ENCODE measurements at places on chromosomes 6 and 20. TPM values are rescaled to one million over a fixed set of nuclear protein-coding genes. Genes with fewer than 3 reads are reported as not detected.
A peak's percentile ranks its signal among the peaks of the same experiment; 100 is the strongest.

GRCh38 chr20:46708172-46708860 is 1.1 kb upstream of the SLC2A10 start:
- DNase-seq, result no peak

GRCh38 chr20:43028470-43028869 is 161.2 kb downstream of the PTPRT start:
- no peak for DNase-seq

- DNase-seq, result peak; percentile 77
Observed at GRCh38 chr6:129500958-129501739, 208.8 kb downstream of the ARHGAP18 start.

GRCh38 chr6:24749297-24749696 is 25.4 kb upstream of the GMNN start:
- DNase-seq, result no peak

Gene BMP6
- 1.1 TPM for polyA plus RNA-seq

- DNase-seq, result no peak
Observed at GRCh38 chr6:1267057-1267732, 44.7 kb upstream of the FOXQ1 start.

Gene GNAS-AS1
- 2.5 TPM for polyA plus RNA-seq

Gene FAM135A
- polyA plus RNA-seq, result 20.1 TPM

- DNase-seq, result peak; percentile 58
Observed at GRCh38 chr20:17543531-17544131, 12.5 kb upstream of the BFSP1 start.

DNA sequence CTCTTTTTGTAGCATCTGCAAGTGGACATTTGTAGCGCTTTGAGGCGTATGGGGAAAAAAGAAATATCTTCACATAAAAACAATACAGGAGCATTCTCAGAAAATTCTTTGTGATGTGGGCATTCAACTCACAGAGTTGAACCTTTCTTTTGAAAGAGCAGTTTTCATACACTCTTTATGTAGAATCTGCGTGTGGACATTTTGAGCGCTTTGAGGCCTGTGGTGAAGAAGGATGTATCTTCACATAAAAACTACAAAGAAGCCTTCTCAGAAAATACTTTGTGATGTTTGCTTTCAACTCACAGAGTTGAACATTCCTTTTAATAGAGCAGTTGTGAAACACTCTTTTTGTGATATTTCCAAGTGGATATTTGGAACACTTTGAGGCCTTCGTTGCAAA is 598.4 kb upstream of the ZNF337 start:
- no peak for DNase-seq

Gene SLCO4A1
- polyA plus RNA-seq, result 0.26 TPM

DNA sequence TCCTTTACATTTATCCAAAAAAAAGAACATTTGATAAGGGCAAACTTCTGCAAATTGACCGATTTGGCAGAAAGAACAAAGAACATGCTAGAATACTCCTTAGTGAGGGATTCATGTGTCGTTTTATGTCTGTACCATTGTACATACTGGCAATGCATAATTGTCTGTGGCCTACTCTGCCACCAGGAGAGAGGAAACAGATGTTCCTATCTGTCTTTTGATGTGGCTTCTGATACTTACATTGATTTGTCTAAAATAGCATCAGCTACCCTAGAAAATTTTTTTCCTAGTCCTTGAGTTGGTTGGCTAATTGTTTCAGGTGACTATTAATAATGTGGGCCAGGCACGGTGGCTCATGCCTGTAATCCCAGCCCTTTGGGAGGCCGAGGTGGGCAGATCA is 654.1 kb downstream of the KIF16B start:
- DNase-seq, result no peak

DNA sequence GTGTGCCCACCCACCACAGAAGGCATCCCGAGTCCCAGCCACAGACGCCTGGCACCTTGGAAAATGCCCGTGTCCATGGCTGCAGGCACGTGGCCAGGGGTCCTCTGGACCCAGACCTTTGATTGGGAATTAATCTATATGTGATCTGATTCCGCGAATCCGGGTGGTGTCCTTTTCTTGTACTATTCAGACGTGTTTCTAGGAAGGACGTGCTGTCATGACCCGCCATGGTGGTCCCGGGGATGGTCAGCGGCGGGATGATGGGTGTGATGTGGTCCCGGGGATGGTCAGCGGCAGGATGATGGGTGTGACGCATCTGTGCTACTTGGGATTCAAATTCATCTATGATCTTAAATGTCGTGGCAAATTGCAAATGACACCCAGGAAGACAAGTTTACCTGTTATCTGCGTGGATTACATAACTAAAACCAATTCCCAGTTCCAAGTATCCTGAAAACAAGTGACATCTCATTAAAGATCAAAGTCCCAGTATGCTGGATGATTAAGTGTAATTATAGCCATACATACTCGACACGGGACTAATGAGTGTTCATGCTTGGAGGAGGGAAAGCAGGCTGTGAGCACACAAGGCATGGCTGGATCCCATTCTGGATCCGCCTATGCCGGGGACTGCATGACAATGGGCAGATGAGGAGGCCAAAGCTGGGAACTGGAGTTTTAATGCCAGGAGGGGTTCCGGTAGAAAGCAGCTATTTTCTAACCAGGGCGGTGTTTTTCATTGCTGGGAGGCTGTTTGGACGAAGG is 256.5 kb downstream of the TAF4 start:
- no peak for DNase-seq

- peak; percentile 62 for DNase-seq
Observed at GRCh38 chr6:121430514-121431460, 4.7 kb upstream of the GJA1 start.

GRCh38 chr6:37242429-37243052 is 15.0 kb upstream of the TBC1D22B start:
- no peak for DNase-seq

- DNase-seq, result no peak
Observed at GRCh38 chr6:31083742-31084354, 28.5 kb downstream of the C6orf15 start.

DNA sequence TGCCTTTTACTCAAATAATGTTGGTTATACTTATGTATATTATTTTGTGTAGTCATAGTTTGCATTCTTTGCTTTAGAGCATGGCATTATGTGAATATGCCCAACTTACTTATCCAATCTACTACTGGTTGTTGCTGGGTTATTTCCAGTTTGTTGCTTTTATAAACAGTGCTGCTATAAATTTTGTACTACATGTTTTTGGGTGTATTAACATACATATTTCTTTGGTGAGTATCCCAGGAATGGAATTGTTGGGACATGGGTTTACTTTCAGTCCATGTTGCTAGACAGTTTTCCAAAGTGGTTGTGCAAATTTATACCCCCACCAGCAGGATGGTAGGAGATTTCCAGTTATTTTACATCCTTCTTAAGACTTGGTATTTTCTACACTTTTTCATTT is 157.1 kb upstream of the THEMIS start:
- DNase-seq, result no peak

DNA sequence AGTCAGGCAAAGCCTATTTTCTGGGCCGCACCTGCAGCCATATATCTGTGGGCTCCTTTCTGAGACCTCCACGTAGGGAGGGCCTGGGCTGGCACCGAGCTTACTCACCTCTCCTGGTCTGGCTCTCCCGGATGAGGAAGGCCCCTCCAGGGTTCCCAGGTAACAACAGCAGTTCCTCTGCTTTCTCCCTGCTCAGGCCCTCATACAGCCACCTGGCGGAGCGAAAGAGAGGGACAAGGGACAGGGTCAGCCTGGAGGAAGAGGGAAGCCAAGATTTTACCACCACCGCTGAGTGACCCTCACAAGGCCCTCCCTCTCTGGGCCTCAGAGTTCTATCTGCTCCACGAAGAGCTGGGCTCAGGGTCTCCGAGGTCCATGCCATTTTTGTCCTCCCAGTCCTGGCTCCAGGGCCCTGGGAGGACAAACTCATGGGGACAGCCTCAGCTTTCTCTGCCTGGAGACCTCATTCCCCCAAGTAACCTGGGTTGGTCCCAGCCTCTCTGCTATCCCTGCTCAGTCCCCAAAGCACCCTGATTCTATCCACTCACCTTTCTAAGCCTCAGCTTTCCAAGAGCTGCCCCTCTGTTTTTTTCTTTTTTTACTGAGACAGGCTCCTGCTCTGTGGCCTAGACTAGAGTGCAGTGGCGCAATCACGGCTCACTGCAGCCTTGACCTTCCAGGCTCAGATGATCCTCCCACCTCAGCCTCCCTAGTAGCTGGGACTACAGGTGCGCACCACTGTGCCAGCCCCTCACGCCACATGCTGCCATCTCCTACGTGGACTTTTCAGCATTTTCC is 13.3 kb downstream of the SLA2 start:
- no peak for DNase-seq

- no peak for DNase-seq
Observed at GRCh38 chr20:4665591-4665990, 56.1 kb upstream of the PRND start.

DNA sequence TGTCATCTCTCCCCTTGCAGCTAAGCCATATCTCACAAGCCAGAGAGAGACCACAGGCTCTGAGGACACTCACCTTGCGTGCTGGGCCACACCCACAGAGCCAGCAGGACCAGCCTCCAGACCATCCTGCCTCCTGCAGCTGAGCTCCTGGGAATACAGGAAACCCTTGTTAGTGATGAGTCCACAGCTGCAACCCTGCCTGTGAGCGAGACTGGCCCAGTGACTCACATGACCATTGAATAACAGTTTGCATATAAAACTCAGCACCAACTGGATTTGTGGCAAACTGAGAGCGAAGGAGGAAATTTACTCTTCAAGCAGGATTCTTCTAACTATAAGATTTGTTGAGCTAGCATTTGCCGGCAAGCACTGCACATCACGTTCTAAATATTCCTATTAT is 3.0 kb downstream of the THBS2 start:
- no peak for DNase-seq

- DNase-seq, result peak; percentile 23
Observed at GRCh38 chr6:133240511-133241085, 559 bp upstream of the EYA4 start.

GRCh38 chr6:145368075-145368474 is 367.2 kb downstream of the EPM2A start:
- DNase-seq, result peak; percentile 19

GRCh38 chr6:158231551-158232315 is 63.6 kb downstream of the GTF2H5 start:
- DNase-seq, result peak; percentile 61

Gene RAMACL
- polyA plus RNA-seq, result 0.46 TPM

Gene TNXB
- 125 TPM for polyA plus RNA-seq

- no peak for DNase-seq
Observed at GRCh38 chr6:50718566-50718965, 5.2 kb downstream of the TFAP2D start.

GRCh38 chr20:9594284-9594875 is 80.0 kb downstream of the LAMP5 start:
- DNase-seq, result no peak

- DNase-seq, result no peak
Observed at GRCh38 chr20:45861221-45862075, 4.0 kb downstream of the ZSWIM3 start.

DNA sequence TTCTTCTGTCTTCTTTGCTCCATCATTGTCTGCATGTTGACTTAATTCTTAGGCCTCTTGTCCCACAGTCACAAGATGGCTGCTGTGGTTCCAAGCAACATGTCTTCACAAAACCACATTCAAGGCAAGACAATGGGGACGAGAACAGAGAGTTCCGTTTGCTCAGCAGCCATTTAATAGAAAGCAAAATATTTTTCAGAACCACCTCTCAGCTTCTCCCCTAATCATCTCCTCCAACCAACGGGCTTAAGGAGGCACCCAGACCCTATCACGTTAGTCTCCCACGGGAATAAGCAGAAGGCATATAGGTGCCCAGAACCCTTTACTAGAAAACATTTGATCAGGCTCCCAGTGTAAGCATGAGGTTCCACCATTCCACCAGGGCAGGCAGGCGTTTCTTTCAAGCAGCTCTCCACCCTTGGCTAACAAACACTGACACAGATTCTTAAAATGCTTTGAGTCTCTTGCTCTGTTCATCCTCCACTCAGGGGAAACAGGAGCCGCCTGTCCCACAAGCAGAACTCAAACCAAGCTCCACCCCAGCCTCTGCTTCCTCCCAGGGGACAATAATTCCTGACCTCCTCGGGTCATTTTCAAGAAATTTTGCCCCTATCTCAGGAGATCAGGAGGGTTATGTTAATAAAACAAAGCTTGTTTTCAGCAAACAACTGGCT is 19.0 kb downstream of the BMP7 start:
- DNase-seq, result no peak

DNA sequence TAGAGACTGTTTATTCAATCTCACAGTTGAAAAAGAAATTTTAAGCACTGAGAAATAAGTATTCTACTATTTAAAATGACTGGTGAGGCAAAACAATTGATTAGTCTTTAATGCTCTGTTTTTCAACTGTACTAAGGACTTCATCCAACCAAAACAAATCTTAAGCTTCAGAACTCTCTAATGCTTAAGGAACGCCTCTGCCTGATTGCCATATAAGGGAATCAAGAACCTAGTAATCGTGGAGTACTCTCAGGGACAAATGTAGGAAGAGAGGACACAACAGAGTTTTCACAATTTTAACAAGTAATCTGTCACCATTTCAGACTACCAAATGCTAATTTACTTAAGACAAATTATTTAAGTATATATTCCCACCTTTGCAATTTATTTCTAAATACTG is 16.1 kb downstream of the FBXO30 start:
- DNase-seq, result no peak

GRCh38 chr20:32263398-32263954 is 14.0 kb upstream of the KIF3B start:
- no peak for DNase-seq

Gene KCTD20
- 38.9 TPM for polyA plus RNA-seq

GRCh38 chr6:151847064-151847463 is 39.6 kb downstream of the ESR1 start:
- peak; percentile 40 for DNase-seq

GRCh38 chr6:35757456-35758123 is 18.8 kb upstream of the CLPSL2 start:
- no peak for DNase-seq

Gene MLIP
- 80.6 TPM for polyA plus RNA-seq

Gene HRH3
- polyA plus RNA-seq, result 2.2 TPM

Gene AGER
- 6.7 TPM for polyA plus RNA-seq

Gene NPEPL1
- 42.6 TPM for polyA plus RNA-seq

GRCh38 chr6:11961923-11962322 is 50.2 kb upstream of the HIVEP1 start:
- no peak for DNase-seq

GRCh38 chr20:15265581-15266309 is 928.3 kb upstream of the FLRT3 start:
- DNase-seq, result peak; percentile 2

Gene C6orf15
- polyA plus RNA-seq, result not detected

- no peak for DNase-seq
Observed at GRCh38 chr6:162970246-162970645, 242.5 kb downstream of the PACRG start.

Gene C20orf202
- polyA plus RNA-seq, result 0.36 TPM

Gene ARFGEF3
- 1.1 TPM for polyA plus RNA-seq

Measured in hindlimb muscle (tissue), 1 donor.